ENCODE measurements at places on chromosomes 4 and X. TPM values are rescaled to one million over a fixed set of nuclear protein-coding genes. Genes with fewer than 3 reads are reported as not detected.

GRCh38 chr4:66252291-66252690 is 582.0 kb upstream of the EPHA5 start:
- DNase-seq: no peak

The SHISA3 gene
- total RNA-seq: 2.7 TPM

The DACH2 gene
- not detected for total RNA-seq

GRCh38 chr4:118758293-118758692 is 73.1 kb downstream of the METTL14 start:
- no peak for DNase-seq

DNA sequence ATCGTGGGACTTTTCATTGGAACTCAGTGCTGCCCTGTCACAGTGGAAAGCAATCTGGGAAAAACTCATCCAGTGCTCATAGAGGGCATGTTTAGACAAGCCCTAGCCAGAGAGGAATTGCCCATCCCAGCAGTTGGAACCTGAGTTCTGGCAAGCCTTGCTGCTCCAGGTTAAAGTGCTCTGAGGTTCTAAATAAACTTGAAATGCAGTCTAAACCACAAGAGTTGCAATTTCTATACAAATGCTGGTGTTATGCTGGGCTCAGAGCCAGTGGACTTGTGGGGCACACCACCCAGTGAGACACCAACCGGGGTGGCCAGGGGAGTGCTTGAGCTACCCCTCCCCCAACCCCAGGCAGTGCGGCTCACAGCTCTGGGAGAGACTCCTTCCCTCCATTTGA is 142.8 kb upstream of the PPP1R2C start:
- DNase-seq: no peak

The CXCL3 gene
- 0.85 TPM for total RNA-seq

GRCh38 chr4:17690898-17691297 is 76.5 kb downstream of the MED28 start:
- no peak for DNase-seq
